ENCODE measurements at places on chromosomes 12 and 14.

- no peak for DNase-seq
- peak overlapping the region; percentile 73 for H3K27ac ChIP-seq
- peaks cover 44% of the 10 kb centered on the region for H3K4me1 ChIP-seq
- peaks cover 17% of the 10 kb centered on the region for H3K36me3 ChIP-seq
- no peaks in the 10 kb centered on the region for H3K27me3 ChIP-seq
Observed at GRCh38 chr12:55727643-55728185, 1.1 kb downstream of the CD63 start.

- DNase-seq: no peak
- no peaks in the 10 kb centered on the region for H3K36me3 ChIP-seq
- no peak overlapping the region for H3K4me3 ChIP-seq
- no peaks in the 10 kb centered on the region for H3K27me3 ChIP-seq
- H3K27ac ChIP-seq: no peak overlapping the region
Observed at GRCh38 chr14:97021571-97022168, 224.5 kb downstream of the VRK1 start.

DNA sequence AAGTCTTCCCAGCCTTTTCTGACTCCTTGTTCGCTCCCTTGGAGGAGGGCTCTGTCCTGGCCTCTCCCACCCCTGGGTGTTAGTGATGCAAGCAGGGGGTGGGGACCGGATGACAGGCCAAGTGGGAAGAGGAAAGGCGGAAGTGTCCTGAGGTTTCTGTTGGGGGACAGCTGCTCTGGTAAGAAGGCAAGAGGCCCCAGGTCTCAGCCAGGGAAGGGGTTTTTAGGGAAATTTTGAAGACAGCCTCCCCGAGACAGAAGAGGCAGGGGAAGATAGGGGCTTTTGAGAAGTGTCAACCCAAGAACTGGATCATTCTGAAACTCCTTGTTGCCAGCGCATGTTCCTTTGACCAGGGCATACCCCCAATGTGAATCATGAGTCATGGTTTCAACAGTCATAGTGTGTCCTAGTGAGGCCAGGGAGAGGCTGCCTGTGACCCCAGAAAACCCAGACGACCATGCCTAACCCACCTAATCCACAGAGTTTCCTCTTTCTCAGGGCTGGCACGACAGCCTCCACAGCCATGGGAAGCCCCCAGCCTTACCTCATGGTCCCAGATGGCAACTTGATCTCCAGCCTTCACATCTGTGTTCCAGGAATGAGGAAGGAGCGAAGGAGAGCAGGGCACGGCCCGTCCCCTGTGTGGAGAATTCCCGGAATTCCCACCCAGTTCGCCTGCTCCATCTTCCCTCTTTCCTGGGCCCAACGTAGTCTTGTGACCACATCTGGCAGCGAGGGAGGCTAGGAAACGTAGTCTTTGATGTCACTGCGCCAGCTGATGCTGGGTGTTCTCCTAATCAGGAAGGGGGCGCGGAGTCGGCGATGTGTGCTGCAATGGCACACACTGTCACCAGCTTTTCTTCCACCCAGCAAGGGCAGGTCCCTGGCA is 4.9 kb upstream of the GPR132 start:
- peaks cover 3% of the 10 kb centered on the region for H3K27me3 ChIP-seq
- H3K4me1 ChIP-seq: peaks cover 55% of the 10 kb centered on the region
- H3K4me3 ChIP-seq: peak overlapping the region; percentile 15
- H3K36me3 ChIP-seq: peaks cover 2% of the 10 kb centered on the region
- peak overlapping the region; percentile 70 for H3K27ac ChIP-seq

DNA sequence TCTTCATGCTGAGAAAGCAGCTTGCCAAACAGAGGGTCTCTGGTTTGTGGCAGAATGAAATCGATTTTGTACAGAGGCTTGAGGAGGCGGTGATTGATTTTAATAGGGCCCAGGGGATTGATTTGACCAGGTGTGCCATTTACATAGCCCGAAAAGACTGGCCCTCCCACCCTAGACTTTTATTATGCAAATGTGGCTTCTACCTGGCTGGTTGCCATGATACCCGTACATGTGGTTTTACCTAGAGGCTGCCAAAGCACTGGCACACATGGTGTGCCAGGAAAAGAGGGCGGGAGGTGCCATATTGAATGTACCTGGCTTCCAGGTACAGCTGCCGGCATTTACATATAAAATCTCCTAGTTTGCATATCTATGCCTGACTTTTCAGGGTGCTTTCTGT is 18.0 kb upstream of the GUCY2C start:
- H3K27ac ChIP-seq: no peak overlapping the region
- no peaks in the 10 kb centered on the region for H3K36me3 ChIP-seq
- no peak overlapping the region for H3K4me3 ChIP-seq
- peaks cover 9% of the 10 kb centered on the region for H3K4me1 ChIP-seq
- H3K27me3 ChIP-seq: peaks cover 18% of the 10 kb centered on the region
- no peak for DNase-seq

GRCh38 chr12:77995436-77996167 is 164.9 kb downstream of the NAV3 start:
- no peaks in the 10 kb centered on the region for H3K4me1 ChIP-seq
- no peaks in the 10 kb centered on the region for H3K27me3 ChIP-seq
- no peak overlapping the region for H3K27ac ChIP-seq
- H3K36me3 ChIP-seq: no peaks in the 10 kb centered on the region
- H3K4me3 ChIP-seq: no peak overlapping the region
- no peak for DNase-seq

DNA sequence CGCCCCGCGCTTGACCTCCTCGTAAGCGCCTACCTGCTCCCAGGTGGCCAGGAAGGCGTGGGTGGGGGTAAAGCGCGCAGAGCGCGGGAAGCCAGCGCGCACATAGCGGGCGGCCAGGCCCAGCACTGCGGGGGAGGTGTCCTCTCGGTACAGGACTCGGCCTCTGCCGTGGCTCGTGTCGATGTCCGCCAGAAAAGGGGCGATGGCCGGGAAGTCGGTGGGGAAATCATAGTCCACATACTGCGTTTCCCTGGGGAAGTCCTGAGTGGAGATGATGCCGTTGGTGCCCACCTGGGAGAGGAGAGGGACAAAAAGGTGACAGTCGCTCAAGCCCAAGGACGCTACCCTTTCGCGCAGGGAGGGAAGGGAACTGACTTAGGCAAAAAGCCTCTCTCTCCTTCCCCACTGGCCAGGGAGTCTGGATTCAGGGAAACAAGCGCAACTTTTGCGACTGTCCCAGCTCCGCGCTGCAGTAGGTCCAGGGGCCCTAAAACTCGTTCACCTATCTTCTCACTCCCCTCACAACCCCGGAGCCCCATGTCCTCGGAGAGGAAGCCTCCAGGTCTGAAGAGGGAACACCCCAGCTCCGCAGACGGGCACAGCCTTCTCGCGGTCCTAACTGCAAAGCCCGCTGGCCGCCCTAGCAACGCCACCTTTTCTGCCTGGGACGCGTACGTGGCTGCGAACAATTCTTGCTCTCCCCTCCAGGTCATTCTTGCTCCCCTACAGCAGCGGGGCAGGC is 815 bp downstream of the NID2 start:
- H3K27me3 ChIP-seq: peaks cover 66% of the 10 kb centered on the region
- no peaks in the 10 kb centered on the region for H3K36me3 ChIP-seq
- H3K27ac ChIP-seq: no peak overlapping the region
- H3K4me3 ChIP-seq: peak overlapping the region; percentile 54
